ENCODE measurements at places on chromosomes 6 and 20. TPM values are rescaled to one million over a fixed set of nuclear protein-coding genes. Genes with fewer than 3 reads are reported as not detected.

Gene OR2H2
- total RNA-seq: not detected

Gene PRDM1
- 6.6 TPM for total RNA-seq

Gene HLA-DRB5
- 25.6 TPM for total RNA-seq

Gene ACOT13
- 5.5 TPM for total RNA-seq

Gene TUBB2A
- 37.5 TPM for total RNA-seq

DNA sequence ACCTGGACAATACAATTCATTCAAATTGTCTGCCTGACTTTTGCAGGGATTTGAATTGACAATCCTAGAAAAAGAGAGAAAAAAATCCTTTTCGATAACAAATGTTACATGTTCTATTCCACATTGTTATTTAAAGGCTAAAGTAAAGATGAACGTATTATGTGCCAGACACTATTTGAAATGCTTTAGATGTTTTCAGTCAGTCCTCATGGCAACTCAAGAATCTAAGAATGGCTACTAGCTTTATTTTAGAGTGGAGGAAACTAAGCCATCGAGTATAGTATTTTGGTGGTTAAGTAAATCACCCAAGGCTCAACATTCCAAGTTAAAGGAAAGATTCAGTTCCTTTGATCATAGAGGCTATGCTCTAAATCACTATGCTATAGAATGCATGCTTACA lies 558.6 kb upstream of the MAN1A1 start:
- no peak overlapping the region for H3K4me3 ChIP-seq
- H3K36me3 ChIP-seq: no peaks in the 10 kb centered on the region
- DNase-seq: no peak
- no peak overlapping the region for H3K27ac ChIP-seq
- no peaks in the 10 kb centered on the region for H3K4me1 ChIP-seq

- H3K36me3 ChIP-seq: no peaks in the 10 kb centered on the region
- no peaks in the 10 kb centered on the region for H3K4me1 ChIP-seq
- no peak overlapping the region for H3K4me3 ChIP-seq
These were observed 42.7 kb downstream of the SOD2 start for GRCh38 chr6:159650314-159650713.

DNA sequence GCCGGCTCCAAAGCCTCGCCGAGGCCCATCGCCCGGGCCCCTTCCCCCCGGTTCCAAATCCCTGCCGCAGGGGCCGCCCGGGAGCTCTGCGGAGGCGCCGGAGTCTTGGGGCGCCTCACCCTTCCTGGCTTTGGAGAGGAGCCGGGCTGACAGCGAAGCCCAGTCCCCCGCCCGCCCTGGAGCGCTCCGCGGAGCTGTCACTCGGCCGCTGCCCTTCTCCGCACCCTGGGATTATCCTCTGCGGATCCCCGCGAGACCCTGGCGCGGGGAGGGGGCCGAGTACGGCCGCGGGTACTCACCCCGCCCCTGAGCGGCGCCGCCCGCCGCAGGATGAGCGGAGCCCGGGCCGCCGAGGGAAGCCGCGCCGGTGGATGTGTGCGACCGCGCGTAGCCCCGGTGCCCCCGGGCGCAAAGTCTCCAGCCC lies 343 bp downstream of the SNAP91 start:
- no peak overlapping the region for H3K27ac ChIP-seq
- DNase-seq: peak; percentile 8
- no peaks in the 10 kb centered on the region for H3K27me3 ChIP-seq
- peaks cover 4% of the 10 kb centered on the region for H3K4me1 ChIP-seq
- H3K4me3 ChIP-seq: peak overlapping the region; percentile 41
- no peaks in the 10 kb centered on the region for H3K36me3 ChIP-seq

DNA sequence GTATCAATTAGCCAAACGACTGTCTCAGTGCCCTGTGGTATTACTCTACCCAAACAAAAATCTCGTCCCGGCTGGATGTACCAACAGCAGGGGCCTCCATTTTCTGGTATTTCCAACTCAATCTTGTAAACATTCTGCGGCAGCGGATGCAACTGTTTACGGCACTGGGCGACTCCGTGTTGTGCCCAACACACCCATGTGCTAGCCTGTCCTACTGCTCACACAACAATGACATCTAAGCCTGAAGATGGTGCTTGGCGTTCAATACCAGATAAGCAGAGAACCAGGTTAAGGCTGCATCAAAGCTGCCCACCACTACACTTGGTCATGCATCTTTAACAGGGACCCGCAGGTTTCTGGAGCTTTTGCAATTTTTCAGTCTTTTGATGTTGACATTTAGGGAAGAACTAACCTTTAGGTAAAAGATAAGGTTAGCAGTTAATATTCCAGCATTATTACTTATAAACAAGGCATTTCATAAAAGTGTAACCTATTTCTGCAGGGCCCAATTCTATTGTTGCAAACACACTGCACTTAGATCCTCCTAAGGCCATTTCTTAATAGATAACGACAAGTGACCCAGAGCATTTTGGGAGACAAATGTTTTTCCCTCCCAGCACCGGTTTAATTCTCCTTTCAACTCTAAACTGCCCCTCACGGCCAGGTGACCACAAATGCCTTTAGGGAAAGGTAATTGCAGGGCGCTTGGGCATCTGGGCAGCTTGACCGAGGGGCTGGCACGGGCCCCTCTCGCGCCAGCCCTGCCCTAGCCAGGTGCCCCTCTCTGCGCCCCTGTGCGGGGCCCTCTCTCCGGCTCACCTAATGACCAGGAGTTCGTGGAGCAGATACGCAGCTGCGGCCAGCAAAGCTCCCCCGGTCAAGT lies 945 bp downstream of the FAXC start:
- H3K4me3 ChIP-seq: no peak overlapping the region
- no peak for DNase-seq
- peaks cover 3% of the 10 kb centered on the region for H3K4me1 ChIP-seq

DNA sequence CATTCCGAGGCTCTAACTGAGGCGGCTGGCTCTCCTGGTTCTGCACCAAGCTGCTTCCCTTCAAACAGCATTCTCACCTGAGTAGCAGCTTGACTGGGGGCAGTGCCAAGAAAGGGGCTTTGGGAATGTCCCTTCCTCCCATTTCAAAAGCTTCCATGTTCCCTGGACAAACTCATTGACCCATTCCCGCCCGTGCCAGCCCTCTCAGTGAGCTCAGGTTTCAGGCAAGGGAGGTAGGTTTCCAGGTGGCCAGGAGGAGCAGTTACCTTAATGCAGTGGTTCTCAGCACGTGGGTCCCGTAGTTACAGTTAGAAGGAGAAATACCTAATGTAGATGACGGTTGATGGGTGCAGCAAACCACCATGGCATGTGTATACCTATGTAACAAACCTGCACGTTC lies 135.2 kb downstream of the ELOVL4 start:
- no peak overlapping the region for H3K27ac ChIP-seq
- DNase-seq: no peak
- no peak overlapping the region for H3K4me3 ChIP-seq
- H3K27me3 ChIP-seq: no peaks in the 10 kb centered on the region
- peaks cover 9% of the 10 kb centered on the region for H3K4me1 ChIP-seq

DNA sequence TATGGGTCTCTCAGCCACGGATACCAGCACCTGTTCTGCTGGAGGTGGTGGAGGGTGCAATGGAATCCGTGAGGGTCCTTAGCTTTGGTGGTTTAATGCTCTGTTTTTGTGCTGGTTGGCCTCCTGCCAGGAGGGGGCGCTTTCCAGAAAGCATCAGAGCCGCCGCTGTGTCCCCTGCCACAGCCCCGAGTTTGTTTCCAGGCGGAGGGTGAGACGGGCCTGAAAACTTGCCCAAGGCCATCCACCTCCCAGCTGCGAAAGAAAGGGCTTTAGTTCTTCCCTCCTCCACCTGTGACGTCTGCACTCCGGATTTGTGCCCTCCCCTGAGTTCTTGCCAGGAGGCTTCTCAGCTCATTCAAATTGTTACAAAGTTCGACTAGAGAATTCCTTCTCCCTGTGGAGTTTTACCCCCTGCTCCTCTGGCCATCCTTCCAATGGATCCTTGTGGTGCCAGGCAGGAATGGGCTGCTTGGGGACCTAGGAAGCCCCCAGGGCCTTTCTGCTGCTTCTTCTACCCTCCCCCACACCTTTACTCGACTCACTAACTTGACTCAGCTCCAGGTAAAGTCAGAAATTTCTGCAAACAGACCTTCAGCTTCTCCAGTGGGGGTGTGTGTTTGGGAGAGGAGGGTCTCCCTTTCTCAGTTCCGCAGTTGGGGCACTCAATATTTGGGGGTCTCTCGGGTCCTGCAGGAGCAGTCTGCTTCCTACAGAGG lies 873.7 kb downstream of the KIF16B start:
- DNase-seq: no peak
- H3K27ac ChIP-seq: no peak overlapping the region
- H3K4me3 ChIP-seq: no peak overlapping the region
- H3K4me1 ChIP-seq: no peaks in the 10 kb centered on the region
- no peaks in the 10 kb centered on the region for H3K27me3 ChIP-seq

DNA sequence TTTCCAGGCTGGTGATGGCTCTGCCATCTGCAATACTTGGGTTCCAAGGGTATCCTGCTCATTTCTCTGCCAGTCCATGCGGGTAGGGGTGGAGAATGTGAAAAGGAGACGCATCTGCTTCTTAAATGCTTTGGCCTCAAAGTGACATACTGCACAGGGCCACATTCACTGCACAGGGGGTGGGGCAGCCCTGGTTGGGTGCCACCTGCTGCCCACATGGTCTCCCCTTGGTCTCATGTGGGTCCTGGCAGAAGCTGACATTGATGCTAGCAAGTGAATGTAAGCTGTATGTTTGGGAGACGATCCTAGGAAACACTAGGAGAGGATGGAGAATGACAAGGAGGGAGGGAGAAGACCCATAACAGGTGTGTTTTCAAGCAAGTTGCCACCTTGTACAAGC lies 140.9 kb downstream of the EDN3 start:
- no peak overlapping the region for H3K4me3 ChIP-seq
- no peaks in the 10 kb centered on the region for H3K4me1 ChIP-seq
- no peaks in the 10 kb centered on the region for H3K36me3 ChIP-seq
- no peak overlapping the region for H3K27ac ChIP-seq

- H3K27ac ChIP-seq: no peak overlapping the region
- H3K36me3 ChIP-seq: no peaks in the 10 kb centered on the region
- no peaks in the 10 kb centered on the region for H3K4me1 ChIP-seq
- no peak for DNase-seq
- H3K4me3 ChIP-seq: no peak overlapping the region
These were observed 16.8 kb downstream of the CASS4 start for GRCh38 chr20:56428881-56429280.

- DNase-seq: peak; percentile 43
- H3K4me1 ChIP-seq: no peaks in the 10 kb centered on the region
- no peak overlapping the region for H3K27ac ChIP-seq
- no peaks in the 10 kb centered on the region for H3K27me3 ChIP-seq
These were observed 38.7 kb downstream of the UQCC2 start for GRCh38 chr6:33672808-33673207.

- H3K4me3 ChIP-seq: no peak overlapping the region
- no peaks in the 10 kb centered on the region for H3K36me3 ChIP-seq
- no peaks in the 10 kb centered on the region for H3K27me3 ChIP-seq
- DNase-seq: no peak
- H3K27ac ChIP-seq: no peak overlapping the region
These were observed 45.8 kb upstream of the MEI4 start for GRCh38 chr6:77607004-77607403.

DNA sequence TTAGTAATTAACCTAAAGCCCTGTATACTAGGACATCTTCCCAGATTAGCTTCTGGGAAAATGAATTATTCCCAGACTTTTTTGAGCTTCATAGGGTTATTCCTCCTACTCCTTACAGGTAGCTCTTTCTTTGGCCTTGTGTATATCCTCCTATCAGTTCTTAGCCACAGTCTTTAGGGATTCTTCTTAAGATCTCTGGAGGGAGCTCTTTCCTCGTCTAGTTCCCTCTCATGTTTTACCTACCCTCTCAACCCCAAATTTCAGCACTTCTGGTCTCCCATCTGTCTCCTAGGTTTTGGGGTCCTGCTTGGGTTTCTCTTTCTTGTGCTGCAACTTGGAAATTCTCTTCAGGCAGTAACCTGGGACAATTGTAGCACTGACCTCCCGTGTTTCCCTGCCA lies 46.4 kb upstream of the SLC35B3 start:
- no peaks in the 10 kb centered on the region for H3K4me1 ChIP-seq
- no peaks in the 10 kb centered on the region for H3K27me3 ChIP-seq
- H3K4me3 ChIP-seq: no peak overlapping the region
- no peak overlapping the region for H3K27ac ChIP-seq
- no peak for DNase-seq
- H3K36me3 ChIP-seq: no peaks in the 10 kb centered on the region

GRCh38 chr20:34798871-34799270 lies 26.6 kb downstream of the NCOA6 start:
- H3K4me1 ChIP-seq: peaks cover 7% of the 10 kb centered on the region
- no peaks in the 10 kb centered on the region for H3K36me3 ChIP-seq
- no peak overlapping the region for H3K4me3 ChIP-seq
- H3K27me3 ChIP-seq: no peaks in the 10 kb centered on the region

GRCh38 chr6:138424004-138424904 lies 20.2 kb downstream of the HEBP2 start:
- H3K27me3 ChIP-seq: no peaks in the 10 kb centered on the region
- no peak overlapping the region for H3K27ac ChIP-seq
- no peak for DNase-seq
- no peaks in the 10 kb centered on the region for H3K4me1 ChIP-seq
- no peaks in the 10 kb centered on the region for H3K36me3 ChIP-seq

- H3K27ac ChIP-seq: no peak overlapping the region
- DNase-seq: no peak
- no peaks in the 10 kb centered on the region for H3K36me3 ChIP-seq
- H3K4me1 ChIP-seq: peaks cover 44% of the 10 kb centered on the region
- no peaks in the 10 kb centered on the region for H3K27me3 ChIP-seq
- H3K4me3 ChIP-seq: no peak overlapping the region
These were observed 79.2 kb upstream of the PHACTR2 start for GRCh38 chr6:143598466-143599080.

GRCh38 chr6:41640426-41640825 lies 2.2 kb downstream of the MDFI start:
- no peaks in the 10 kb centered on the region for H3K36me3 ChIP-seq
- peaks cover 6% of the 10 kb centered on the region for H3K27me3 ChIP-seq
- H3K27ac ChIP-seq: no peak overlapping the region
- no peak for DNase-seq
- H3K4me1 ChIP-seq: peaks cover 28% of the 10 kb centered on the region

- no peak overlapping the region for H3K4me3 ChIP-seq
- no peak for DNase-seq
- no peak overlapping the region for H3K27ac ChIP-seq
- no peaks in the 10 kb centered on the region for H3K27me3 ChIP-seq
- no peaks in the 10 kb centered on the region for H3K36me3 ChIP-seq
- H3K4me1 ChIP-seq: no peaks in the 10 kb centered on the region
These were observed 32.5 kb downstream of the HMGN3 start for GRCh38 chr6:79201983-79202382.

DNA sequence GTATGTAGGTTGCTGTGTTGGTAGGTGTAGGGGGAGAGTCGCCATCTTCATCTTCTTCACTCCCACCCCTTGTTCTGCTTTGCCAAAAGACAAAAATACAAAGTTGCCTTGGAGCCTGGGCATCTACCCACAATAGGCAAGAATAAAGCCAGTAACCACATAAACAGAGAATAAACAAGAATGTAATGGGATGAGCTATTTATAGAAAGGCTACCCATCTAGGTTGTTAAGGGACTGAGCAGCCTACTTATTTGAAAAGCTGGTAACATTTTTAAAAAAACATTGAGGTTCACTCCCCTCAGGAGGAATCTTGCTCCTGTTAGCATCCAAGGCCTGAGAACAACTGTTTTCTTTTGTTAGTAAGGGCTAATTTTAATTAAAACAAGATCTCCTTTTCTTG lies 301.4 kb upstream of the STXBP5 start:
- H3K36me3 ChIP-seq: no peaks in the 10 kb centered on the region
- H3K4me3 ChIP-seq: no peak overlapping the region
- DNase-seq: no peak
- no peaks in the 10 kb centered on the region for H3K4me1 ChIP-seq
- no peaks in the 10 kb centered on the region for H3K27me3 ChIP-seq

Measured in thyroid gland (tissue), 4 donors.